ENCODE measurements at places on chromosomes 6 and 20. TPM values are rescaled to one million over a fixed set of nuclear protein-coding genes. Genes with fewer than 3 reads are reported as not detected.

- no peak for DNase-seq
Observed at GRCh38 chr20:62401331-62401779, 5.7 kb downstream of the CABLES2 start.

- DNase-seq = no peak
Observed at GRCh38 chr6:133587546-133588160, 301.3 kb upstream of the TCF21 start.

DNA sequence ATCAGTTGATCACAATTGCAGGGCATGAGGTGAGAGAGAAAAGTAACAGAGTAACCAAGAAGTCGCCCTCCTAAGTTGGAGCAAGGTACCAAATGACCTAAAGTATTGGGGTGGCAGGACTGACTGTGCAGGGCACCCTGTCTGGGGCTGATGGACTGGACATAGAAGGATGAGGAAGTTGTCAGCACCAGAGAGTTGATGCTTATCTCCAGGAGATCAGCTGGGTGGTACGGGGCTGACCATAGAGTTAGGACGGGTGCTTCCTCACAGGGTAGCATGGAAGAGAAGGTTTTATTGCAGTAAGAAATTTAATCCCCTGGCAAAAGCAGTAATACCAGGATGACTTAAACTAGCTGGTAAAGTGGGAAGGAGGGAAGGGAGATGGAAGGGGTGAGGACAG, 66.7 kb downstream of the TMEM170B start:
- DNase-seq = no peak

DNA sequence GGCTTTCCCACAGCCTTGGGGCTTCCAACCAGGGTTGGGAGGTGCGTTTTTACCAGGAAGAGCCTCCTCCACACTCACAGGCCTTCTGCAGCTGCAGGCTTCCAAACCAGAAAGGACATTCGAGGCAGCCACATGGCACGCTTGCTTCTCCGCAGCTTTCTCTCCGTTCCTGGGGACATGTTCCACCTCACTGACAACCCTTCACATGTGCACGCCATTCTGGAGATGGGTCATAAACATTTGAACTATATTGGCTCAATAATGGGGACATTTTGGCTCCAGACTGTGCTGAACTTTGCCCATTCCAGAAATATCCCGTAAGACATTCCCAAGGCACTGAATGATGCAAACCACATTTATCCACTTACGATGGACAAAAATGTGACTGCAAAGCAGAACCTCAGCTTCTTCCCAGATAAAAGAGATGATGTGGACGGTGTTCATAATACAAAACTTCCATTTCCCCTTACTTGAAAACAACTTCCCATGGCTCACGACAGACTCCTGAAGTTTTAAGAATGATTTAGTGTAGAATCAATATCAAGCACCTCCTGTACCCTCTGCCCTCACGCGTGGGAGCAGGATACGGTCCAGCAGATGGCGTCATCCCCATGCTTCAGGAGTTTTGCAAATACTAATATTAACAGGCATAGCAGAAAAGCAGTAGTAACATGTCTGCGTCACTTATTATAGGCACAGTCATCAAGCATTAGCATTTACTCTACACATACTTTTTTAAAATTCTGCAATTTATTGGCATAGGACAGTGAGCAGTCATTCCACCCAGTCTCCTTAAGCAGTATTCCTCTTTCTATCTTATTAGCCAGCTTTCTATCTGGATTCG, 25.4 kb upstream of the FOXF2 start:
- no peak for DNase-seq

The CAP2 gene
- not detected for total RNA-seq
